Forelimb muscle (tissue), 1 donor: ENCODE measurements at places on chromosomes 13 and 19.

DNA sequence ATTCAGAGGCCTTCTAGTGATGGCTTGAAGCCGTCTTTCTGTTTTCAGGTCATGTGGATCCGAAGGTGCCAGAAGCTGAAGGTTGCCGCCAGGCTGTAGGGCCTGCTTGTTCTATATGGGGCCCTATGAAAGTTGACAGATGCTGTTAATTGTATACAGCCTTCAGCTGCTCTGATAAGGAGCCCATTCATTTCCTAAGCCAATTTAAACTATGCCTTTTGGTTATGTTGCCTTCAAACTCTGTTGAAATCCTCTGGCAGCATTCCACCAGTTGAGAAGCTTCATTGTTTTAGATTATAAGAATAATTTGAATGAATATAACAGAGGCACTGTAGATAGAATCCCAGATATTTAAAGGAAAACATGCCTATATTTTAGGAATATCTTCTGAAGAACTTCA, 34.4 kb downstream of the RAP2A start:
- no peak for DNase-seq

DNA sequence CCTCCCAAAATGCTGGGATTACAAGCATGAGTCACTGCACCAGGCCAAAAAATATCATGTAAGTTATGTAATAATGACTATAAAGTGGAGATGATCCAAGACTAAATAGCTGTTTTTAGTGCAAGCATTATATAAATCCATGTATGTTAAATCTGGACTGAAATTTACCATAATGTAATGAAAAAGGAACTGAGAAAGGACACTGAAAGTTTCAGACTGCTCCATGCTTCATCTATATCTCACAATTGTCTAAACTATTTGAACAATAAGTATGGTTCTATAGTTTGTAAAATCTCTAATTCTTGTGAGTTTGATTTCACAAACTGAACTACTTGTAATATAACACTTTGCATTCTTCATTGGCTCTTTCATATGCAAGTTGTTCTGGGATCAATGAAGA, 2299.5 kb downstream of the PCDH9 start:
- DNase-seq = no peak

DNA sequence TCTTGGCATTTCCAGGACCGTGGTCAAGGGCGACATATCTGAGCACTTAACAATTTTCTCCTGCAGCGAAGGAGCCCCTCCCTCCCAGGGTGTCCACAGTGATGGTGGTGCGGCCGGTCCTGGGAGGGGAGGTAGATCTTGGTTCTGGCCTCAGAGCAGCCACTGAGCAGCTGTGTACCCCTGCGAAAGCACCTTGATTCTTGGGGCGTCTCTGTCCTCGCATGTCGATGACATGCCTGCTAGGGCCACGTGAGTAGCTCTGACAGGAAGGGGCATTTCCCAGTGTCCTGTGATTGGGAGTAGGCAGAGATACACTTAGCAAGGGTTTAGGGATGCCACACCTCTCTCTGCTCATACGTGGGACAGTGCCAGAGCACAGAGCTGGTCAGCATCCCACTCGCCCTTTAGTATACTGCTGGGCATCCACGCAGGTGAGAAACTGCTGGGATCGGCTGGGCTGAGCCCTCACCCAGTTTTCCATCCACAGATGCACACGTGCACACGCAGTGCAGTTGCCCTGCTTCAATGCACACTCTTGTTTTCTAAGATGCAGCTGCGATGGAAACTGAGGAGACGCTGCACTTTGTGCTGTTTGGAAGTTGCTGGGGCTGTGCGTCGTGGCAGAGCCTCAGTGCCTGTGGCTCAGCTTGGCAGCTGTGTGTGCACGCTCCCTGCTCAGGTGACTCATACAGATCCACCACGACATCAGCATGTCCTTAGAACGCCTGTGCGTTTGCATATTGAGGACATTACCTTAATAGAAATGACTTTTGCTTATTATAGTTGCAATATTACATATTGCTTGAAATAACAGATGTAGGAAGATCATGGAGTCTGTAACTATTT, 66.8 kb downstream of the TEX29 start:
- DNase-seq = no peak

GRCh38 chr19:22945560-22945959, 57.4 kb downstream of the ZNF728 start:
- no peak for DNase-seq

DNA sequence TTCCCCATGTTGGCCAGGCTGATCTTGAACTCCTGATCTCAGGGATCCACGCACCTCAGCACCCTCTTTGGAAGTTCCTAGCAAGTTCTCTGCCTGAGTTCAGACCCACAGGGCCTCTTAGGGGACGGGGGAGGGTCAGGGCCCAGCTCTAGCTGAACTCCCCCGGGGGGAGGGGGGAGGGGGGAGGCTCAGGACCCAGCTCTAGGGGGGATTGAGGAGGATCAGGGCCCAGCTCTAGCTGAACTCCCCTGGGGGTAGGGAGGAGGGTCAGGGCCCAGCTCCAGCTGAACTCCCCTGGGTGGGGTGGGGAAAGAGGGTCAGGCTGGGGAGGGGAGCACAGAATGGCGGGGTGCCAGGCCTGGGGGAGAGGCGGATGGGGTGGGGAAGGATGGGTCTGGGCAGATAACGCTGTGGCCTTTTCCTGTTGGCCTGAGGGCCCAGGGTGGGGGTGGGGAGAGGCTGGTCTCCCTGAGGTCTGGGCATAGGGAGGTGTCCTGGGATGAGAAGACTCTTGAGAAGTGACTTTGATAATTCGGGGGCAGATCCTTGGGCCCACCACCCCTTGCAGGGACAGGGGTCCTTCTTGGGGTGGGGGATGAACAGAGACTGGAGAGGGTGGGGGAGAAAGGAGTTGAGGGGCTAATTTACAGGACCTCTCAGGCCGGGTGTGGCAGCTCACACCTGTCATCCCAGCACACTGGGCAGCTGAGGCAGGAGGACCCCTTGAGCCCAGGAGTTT, 5.5 kb upstream of the PTBP1 start:
- no peak for DNase-seq

DNA sequence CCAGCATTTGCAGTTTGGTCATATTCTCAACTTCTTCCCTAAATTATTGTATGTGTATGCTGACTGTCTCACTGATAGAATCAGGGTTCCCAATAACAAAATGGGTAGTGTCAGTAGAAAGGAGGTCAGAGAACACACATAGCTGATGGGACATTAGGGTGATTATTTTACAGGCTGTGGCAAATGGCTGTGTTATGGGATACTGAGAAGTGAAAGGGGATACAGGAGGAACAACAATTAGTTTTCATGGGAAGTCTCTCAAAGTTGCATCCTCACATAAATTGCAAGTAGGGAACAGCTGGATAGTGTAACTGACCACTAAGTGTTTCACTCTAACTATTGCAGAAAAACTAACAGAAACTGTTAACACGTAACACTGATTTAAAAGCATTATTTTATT, 1199.3 kb downstream of the PCDH17 start:
- no peak for DNase-seq
